ENCODE measurements at places on chromosomes 2 and 18.

DNA sequence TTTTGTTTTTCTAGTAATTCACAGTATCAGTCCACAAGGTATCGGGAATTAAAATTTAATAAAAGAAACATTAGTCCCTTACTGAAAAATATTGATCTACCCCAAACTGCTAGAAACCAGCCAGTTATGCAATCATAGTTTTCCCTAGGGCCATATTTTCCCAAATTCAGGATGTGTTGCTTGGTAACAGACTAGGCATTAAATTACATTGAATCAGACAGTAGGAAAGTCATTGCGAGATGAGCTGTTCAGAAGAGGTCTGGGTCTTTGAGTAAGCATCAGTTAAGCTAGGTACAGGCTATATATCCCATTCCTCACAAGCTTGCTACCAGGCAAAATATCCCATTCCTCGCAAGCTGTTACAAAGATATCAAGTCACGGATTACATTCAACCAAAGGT is 123.0 kb upstream of the CCDC150 start:
- DNase-seq = no peak

DNA sequence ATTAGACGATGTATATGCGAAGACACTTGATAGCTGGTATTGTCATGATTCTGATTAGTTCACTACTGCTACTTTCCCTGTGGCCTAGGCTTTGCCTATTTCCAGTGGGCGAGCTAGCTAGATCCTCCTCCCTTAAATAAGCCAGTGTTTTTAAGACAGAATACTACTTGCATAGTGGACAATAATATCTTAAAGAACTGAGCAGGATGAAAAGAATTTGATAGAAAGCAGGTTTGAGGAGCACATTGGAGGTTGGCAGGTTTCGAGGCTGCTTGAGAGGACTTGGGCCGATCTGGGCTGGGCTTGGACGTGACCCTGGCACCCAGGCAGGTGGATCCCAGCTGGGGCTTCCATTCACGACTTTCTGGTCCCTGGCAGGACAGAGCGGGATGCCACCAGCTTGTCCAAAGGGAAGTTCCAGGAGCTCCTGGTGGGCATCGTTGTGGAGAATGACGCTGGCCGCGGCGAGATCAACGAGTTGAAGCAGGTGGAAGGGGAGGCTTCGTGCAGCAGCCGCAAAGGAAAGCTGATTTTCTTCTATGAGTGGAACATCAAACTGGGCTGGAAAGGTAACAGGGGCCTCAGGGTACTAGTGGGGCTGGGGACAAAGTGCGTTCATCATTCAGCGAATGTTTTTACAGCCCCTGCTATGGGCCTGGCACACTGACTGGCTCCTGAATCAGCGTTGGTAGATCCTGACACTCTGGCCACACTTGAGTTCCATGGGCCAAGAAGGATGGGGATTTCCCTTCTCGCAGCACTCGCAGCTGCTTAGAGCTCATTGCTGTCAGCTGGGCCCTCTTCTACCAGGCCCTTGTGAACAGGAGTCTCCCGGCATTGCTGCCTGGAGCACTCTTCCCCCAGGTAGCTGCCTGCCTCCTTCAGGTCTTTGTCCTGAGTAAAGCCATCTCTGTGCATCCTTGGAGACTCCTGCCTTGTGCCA is 16.9 kb downstream of the C2orf74 start:
- no peak for DNase-seq

DNA sequence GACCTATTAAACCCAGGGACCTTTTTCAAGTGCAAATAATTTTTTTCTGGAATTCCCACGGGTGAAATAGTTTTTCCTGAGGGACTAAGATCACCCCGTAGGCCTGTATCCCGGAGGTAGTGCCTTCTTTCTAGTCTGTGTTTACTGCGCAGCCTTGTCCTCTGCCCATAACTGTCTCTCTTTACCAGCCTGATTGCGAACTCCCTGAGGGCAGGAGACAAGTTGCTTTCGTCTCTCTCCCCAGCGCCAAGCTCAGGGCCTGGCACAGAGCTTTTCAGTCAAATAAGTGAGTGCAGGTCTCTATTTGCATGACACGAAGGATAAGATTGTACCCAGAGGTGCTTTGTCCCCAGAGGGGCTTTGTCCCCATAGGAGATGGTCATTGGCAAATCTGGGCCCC is 123.9 kb downstream of the DDX1 start:
- DNase-seq = no peak

- DNase-seq = no peak
These were observed 3.7 kb downstream of the NFATC1 start for GRCh38 chr18:79399275-79400081.

- no peak for DNase-seq
These were observed 4.0 kb upstream of the NOP58 start for GRCh38 chr2:202261531-202261930.

- peak; percentile 8 for DNase-seq
These were observed 150.7 kb upstream of the DLX2 start for GRCh38 chr2:172253190-172254052.

- no peak for DNase-seq
These were observed 54.2 kb upstream of the PAX3 start for GRCh38 chr2:222352981-222353380.

GRCh38 chr18:48170651-48171050 is 238.5 kb downstream of the ZBTB7C start:
- no peak for DNase-seq

- DNase-seq = no peak
These were observed 55.9 kb downstream of the COPS8 start for GRCh38 chr2:237141571-237142051.

DNA sequence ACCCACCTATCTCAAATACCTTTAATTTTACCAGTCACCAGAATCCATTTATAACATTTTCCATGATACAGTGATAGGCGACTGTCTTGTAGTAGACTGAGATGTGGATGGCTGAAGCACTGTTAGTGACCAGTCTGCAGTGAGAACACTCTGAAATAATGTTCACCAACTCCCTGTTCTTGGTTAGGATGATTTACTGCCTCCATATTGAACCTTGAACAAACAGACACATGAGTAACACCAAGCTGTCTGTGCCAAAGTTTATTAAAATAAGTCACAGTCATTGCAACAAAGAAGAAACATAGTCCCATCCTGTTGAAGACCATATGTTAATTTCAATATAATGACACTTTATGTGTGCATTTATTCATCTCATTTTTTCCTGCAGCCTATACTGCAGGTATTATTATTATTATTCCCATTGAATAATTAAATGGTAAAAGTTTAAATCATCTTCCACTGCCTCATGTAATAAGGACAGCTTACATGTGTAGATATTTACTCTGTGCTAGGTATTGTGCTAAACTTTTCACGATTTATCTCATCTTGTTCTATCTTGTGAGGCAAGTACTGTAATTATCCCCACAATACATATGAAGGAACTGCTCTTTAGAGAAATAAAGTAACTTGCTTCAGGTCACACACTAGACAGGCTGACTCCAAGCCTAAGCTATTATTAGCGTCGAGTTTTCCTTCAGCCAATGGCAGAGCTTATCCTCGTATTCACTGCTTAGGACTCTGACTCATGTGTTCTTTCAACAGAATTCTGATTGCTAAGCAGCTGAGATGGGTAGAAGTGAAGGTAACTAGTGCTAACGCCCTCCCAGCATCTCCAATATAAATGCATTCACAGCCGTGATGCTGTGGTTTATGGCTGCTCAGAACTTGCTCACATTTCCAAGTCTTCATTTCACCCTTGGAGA is 62.5 kb downstream of the ONECUT2 start:
- no peak for DNase-seq

DNA sequence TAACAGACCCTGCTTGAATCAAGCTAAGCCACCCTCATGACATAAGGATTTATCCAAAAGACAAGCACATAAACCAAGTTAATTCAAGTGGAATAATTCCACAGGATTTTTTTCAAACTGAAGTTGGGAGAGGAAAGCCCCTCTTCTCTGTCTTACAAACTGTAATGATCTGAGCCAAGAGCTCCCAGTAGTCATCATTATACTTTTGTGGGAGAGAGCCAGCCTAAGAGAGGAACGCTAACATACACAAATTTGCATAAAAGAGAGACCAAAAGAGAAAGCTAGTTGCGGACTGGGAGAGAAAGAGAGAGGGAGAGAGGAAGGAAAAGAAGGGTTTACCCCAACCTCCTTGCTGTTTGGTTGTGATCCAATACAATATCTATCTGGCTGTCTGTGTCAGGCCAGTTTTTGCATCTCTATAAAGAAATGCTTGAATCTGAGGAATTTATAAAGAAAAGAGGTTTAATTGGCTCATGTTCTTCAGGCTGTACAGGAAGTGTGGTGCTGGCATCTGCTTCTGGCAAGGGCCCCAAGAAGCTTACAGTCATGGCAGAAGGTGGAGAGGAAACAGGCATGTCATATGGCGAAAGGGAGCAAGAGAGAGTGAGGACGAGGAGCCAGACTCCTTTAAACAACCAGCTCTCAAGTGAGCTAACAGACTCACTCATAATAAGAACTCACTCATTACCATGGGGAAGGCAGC is 20.8 kb upstream of the PUM2 start:
- no peak for DNase-seq

DNA sequence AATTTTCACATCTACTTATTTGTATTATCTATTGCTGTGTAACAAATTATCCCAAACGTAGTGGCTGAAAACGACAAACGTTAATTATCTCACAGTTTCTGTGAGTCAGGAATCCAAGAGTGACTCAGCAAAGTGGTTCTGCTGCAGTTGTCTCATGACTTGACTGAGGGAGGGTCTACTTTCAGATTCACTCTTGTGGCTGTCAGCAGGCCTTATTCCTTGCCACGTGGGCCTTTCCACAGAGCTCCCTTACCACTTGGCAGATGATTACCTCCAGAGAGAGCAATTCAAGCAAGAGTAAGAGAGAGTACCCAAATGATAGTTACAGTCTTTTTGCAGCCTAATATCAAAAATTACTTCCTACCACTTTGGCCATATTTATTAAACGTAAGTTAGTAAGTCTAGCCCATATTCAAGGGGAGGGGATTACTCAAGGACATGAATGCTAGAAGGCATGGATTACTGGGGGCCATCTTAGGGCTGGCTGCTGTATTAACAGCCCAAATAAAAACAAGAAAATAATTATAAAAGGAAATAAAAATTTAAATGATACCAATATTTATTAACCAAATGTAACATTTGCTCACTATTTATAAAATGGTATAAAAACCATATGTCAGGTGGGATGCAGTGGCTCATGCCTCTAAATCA is 48.7 kb upstream of the NBEAL1 start:
- DNase-seq = no peak
